Caco-2 (cell line): ENCODE measurements at places on chromosomes 3 and 15. TPM values are rescaled to one million over a fixed set of nuclear protein-coding genes. Genes with fewer than 3 reads are reported as not detected.

TRH gene
- not detected in 2 replicates for total RNA-seq

ST3GAL6 gene
- 59.7 and 67.2 TPM in 2 replicates for total RNA-seq

GAP43 gene
- total RNA-seq: not detected in 2 replicates

CHST13 gene
- 17.0 and 25.3 TPM in 2 replicates for total RNA-seq

LIPH gene
- 5.8 and 6.1 TPM in 2 replicates for total RNA-seq

RNF168 gene
- total RNA-seq: 18.5 and 18.9 TPM in 2 replicates

STAB1 gene
- 0.39 and 0.63 TPM in 2 replicates for total RNA-seq

CYP8B1 gene
- not detected in 2 replicates for total RNA-seq

VIPR1 gene
- 3.7 and 3.8 TPM in 2 replicates for total RNA-seq

STRIT1 gene
- total RNA-seq: not detected in 2 replicates

DNA sequence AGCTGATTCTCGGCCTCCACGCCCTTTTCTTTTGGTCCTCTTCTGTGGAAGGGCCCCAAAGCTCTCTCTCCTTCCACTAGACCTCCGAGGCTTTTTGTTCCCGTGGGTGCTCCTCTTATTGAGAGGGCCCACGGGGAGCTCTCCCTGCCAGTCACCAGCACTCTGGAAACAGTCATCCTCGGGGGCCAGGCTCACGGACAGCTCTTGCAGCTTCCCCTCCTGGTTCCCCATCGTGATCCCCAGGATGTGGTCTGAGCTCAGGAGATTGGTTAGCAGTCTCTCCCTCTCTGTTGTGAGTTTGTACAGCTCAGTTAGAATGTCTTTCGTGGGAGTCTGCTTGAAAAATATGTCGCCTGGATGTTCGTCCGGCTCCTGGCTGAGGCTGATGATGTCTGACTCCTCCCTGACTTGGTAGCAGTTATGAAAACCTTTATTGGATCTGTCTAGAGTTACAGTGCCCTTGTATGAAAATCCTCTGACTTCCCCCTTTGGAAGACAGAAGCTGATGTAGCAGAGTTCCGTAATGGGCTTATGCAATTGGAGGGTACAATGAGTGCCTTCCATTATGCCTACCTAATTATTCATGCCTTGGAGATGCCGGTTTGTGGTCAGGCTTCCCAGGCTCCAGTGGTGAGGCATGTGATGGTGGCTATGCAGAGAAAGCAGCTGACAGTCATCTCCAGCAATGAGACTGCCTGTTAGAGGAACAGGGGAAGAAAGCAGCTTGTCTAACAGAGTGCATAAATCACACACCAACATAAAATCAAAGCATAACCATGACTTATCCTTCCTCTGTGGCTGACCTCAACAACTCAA, 40.0 kb downstream of the FMN1 start:
- no peak overlapping the region for H3K27ac ChIP-seq
- H3K27me3 ChIP-seq: no peaks in the 10 kb centered on the region
- no peak overlapping the region for H3K4me3 ChIP-seq
- no peaks in the 10 kb centered on the region for H3K36me3 ChIP-seq
- no peak for DNase-seq

- no peak for DNase-seq
- H3K27ac ChIP-seq: no peak overlapping the region
- peaks cover 1% of the 10 kb centered on the region; the same call in 1 of the 2 replicates for H3K27me3 ChIP-seq
- no peaks in the 10 kb centered on the region for H3K36me3 ChIP-seq
Measured at GRCh38 chr3:124075753-124076152, 83.8 kb upstream of the ROPN1 start.

DNA sequence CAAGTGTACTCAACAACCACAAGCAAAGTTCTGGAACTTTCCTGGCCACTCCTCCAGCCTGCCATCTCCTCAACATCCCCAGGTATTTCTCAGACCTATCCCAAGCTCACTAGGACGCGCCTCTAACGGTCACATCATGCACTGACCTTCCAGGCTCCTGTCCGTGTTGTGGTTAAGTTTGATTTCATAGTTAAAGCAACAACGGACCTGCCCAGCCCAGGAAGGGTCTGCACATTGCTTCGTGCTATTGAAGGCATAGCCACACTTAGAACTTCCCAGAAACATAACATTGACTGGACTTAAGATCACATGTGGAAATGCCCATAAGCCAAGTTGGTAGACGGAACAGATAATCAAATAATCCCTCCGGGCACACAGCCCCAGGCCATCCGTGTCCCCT, 85.1 kb downstream of the OCA2 start:
- no peak for DNase-seq
- H3K27ac ChIP-seq: no peak overlapping the region
- H3K27me3 ChIP-seq: no peaks in the 10 kb centered on the region
- H3K36me3 ChIP-seq: no peaks in the 10 kb centered on the region
- peaks cover 6% of the 10 kb centered on the region; the same call in 1 of the 2 replicates for H3K4me1 ChIP-seq

DNA sequence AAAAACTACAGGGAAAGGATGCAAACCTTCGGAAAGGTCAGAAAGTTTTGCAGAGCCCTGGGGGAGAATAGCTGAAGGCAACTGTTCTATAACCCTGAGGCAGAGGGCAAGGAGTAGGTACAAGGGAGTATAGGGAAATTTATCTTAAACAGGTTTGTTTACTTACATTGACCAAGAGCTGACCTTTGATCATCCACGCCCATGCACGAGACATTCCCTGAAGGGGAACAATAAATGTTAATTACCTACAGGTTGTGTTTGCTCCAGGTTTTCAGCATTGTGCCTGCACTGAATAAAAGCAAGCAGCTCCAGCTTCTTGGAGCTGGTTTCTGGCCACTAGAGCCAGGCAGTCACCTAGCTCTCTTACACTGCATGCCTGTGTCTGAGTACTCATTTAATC, 524.5 kb upstream of the TGFBR2 start:
- peak; percentile 89 for DNase-seq
- H3K36me3 ChIP-seq: no peaks in the 10 kb centered on the region
- no peak overlapping the region for H3K4me3 ChIP-seq
- peaks cover 48% of the 10 kb centered on the region for H3K4me1 ChIP-seq

- no peaks in the 10 kb centered on the region for H3K27me3 ChIP-seq
- no peak overlapping the region for H3K4me3 ChIP-seq
Measured at GRCh38 chr3:152524198-152525140, 255.7 kb downstream of the MBNL1 start.

- H3K36me3 ChIP-seq: no peaks in the 10 kb centered on the region
- no peaks in the 10 kb centered on the region for H3K27me3 ChIP-seq
- peak overlapping the region; percentile 92 for H3K4me3 ChIP-seq
- peaks cover 24% of the 10 kb centered on the region for H3K4me1 ChIP-seq
- no peak for DNase-seq
- peak overlapping the region; percentile 97 for H3K27ac ChIP-seq
Measured at GRCh38 chr3:72445827-72446217, 402.4 kb downstream of the SHQ1 start.

GRCh38 chr15:74220475-74221248, 15.5 kb upstream of the CCDC33 start:
- H3K36me3 ChIP-seq: no peaks in the 10 kb centered on the region
- H3K4me1 ChIP-seq: no peaks in the 10 kb centered on the region
- no peaks in the 10 kb centered on the region for H3K27me3 ChIP-seq
- no peak for DNase-seq
- H3K4me3 ChIP-seq: no peak overlapping the region

GRCh38 chr15:80154336-80154735, 1.5 kb downstream of the FAH start:
- DNase-seq: no peak
- H3K27ac ChIP-seq: no peak overlapping the region
- no peak overlapping the region for H3K4me3 ChIP-seq
- H3K36me3 ChIP-seq: no peaks in the 10 kb centered on the region
- H3K4me1 ChIP-seq: peaks cover 9% of the 10 kb centered on the region; the same call in 1 of the 2 replicates
- no peaks in the 10 kb centered on the region for H3K27me3 ChIP-seq

DNA sequence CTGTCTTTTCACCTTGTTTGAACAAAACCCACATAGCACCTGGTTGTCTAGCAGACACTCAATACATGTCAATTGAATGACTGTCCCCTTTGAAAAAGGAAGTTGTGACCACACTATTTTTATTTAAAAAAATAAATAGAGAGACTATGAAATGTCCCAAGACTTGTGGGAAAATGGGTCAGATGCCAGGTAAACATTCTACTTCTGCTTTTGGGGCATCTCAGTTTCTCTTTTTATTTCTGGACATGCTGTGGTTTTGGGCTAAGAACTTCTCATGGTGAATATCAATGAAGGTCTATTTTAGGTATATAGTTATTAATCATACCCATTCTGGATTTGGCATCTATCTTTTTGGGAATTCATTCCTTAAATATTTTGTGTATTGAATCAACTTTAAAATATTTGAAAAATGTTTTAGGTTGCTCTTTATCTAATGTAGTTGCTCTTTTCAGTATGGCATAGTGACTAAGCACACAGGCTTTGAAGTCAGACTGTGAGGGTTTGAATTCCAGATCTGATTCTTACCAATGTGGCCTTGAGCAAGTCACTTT, 4.4 kb downstream of the TMEM45A start:
- H3K4me3 ChIP-seq: no peak overlapping the region
- H3K27me3 ChIP-seq: no peaks in the 10 kb centered on the region
- H3K27ac ChIP-seq: no peak overlapping the region
- H3K36me3 ChIP-seq: no peaks in the 10 kb centered on the region
- no peak for DNase-seq

GRCh38 chr15:70974004-70974832, 81.6 kb downstream of the LRRC49 start:
- no peak overlapping the region for H3K4me3 ChIP-seq
- H3K27me3 ChIP-seq: no peaks in the 10 kb centered on the region
- no peak for DNase-seq
- H3K4me1 ChIP-seq: no peaks in the 10 kb centered on the region
- no peak overlapping the region for H3K27ac ChIP-seq
- no peaks in the 10 kb centered on the region for H3K36me3 ChIP-seq

DNA sequence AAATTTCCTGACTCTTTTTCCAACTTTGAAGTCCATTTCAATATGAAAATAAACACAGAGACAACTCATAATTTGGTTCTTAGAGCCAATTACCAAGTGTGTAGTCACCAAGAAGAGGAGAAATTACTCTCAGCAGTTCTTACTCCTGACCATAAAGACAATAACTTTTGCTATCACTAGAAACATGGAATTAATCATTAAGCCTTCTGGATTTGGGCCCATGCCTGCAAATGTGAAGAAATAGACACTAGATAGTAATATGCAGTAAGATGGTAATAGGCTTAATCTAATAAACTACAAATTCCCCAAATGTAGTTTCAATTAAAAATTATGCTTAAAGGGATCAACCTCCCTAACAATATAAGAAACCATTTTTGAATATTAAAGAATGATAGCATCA, 185.1 kb upstream of the AGTR1 start:
- DNase-seq: no peak
- no peak overlapping the region for H3K4me3 ChIP-seq
- H3K36me3 ChIP-seq: no peaks in the 10 kb centered on the region
- H3K4me1 ChIP-seq: no peaks in the 10 kb centered on the region

GRCh38 chr3:119628816-119629445, 31.2 kb downstream of the PLA1A start:
- no peak overlapping the region for H3K4me3 ChIP-seq
- H3K27ac ChIP-seq: no peak overlapping the region
- 0 out of 2 replicates have a peak, but pooled peaks cover 3% of the 10 kb centered on the region for H3K4me1 ChIP-seq

DNA sequence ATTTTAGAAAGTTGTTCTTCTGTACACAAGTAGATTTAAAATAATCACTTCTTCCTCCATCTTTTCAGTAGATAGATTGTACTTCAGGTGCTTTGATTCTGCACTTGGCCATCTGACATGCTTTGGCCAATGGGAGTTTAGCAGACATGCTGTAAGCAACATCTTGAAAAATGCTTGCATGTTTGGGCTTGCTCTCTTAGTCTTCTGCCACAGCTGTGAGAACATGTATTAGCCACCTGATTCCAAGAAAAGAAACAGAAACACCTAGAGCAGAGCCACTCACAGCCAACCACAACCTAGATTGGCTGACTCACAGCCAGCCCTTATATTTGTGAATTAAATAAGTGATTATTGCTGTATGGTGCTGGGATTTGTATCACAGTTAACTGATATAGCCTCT, 70.2 kb upstream of the GADL1 start:
- H3K27ac ChIP-seq: no peak overlapping the region
- no peak overlapping the region for H3K4me3 ChIP-seq
- H3K27me3 ChIP-seq: no peaks in the 10 kb centered on the region
- DNase-seq: no peak

DNA sequence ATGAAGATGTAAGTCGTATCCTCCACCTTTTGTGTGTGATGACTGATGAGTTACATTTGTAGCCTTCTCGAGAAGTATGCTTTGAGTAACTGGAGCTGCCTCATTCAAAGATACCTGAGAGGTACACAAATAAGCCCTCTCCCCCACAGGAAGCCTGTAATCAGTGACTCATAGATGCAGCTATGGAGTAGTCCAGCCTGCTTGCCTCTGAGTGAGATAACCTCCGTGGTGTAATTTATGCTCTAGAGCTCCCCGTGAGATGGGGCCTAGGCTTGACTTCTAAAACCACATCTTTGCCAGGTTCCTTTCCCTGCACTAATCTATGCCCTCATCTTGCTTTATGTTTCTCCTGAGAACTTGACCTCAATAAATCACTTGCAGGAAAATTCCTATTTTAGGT, 291.7 kb downstream of the SUCLG2 start:
- no peak overlapping the region for H3K27ac ChIP-seq
- no peaks in the 10 kb centered on the region for H3K36me3 ChIP-seq
- DNase-seq: peak; percentile 39
- H3K4me3 ChIP-seq: no peak overlapping the region
- H3K4me1 ChIP-seq: no peaks in the 10 kb centered on the region; the same call in 1 of the 2 replicates

DNA sequence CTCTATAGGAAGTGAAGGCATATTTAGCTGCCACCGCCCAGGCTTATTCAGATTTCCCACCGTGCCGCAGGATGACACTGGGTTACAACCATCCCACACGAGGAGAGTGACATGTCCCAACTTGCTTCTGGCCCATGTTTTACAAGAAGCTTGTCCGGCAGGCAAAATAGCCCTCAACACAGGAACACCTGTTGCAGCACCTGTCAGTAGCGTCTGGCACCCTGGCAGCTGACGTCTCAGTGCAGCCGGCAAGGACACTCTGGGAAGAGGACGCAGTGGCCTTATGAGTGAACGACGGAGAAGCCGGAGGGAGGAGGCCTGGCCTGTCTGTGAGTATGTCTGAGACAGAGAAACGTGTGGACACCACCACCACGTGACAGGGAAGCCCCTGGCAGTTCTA, 32.1 kb downstream of the FAM174B start:
- H3K27ac ChIP-seq: peak overlapping the region; percentile 71
- no peak for DNase-seq
- H3K4me1 ChIP-seq: peaks cover 15% of the 10 kb centered on the region
- H3K4me3 ChIP-seq: no peak overlapping the region

- no peaks in the 10 kb centered on the region for H3K27me3 ChIP-seq
- peak within 1 kb of the TSS; percentile 73 for H3K4me3 ChIP-seq
- H3K27ac ChIP-seq: peak within 1 kb of the TSS; percentile 86
- no peaks in the 10 kb centered on the region for H3K36me3 ChIP-seq
- DNase-seq: peak; percentile 98
- H3K4me1 ChIP-seq: no peaks in the 10 kb centered on the region; the same call in 1 of the 2 replicates
Measured at GRCh38 chr3:44338010-44338827, at the start of gene TCAIM. Gene TCAIM, plus strand, starts transcription at chr3:44338766. Its CDS starts 16,017 bp downstream, at chr3:44354783.

DNA sequence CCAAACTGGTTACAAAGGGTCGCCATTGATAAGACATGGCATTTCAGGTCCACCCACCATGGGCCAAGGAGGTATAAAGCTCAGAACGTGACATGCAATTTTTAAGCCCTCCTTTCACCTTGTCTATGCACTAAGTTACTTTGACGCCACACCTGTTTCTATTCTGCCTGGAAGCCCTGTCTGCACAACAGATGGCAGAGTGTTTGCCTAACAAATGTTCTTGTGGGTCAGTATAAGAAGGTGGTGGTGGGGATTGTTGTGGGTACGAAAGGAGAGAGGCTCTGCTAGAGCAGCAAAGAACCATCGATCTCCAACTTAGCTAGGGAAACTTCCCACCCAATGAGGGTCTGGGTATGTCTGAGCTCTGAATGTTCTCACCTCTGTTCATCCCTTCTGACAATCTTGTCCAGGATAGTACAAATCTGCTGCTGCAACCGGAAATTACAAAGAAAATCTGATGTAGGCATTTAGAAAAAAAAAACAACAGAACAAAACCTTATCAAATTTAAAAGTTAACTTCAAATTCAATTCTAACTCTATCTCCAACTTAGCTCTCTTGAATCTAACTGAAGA, 945.0 kb upstream of the CFAP20DC start:
- no peaks in the 10 kb centered on the region for H3K36me3 ChIP-seq
- no peaks in the 10 kb centered on the region for H3K27me3 ChIP-seq
- H3K4me3 ChIP-seq: no peak overlapping the region
- H3K4me1 ChIP-seq: no peaks in the 10 kb centered on the region
